ENCODE measurements at places on chromosomes 5 and 9.

GRCh38 chr5:82620957-82621600 lies 342.9 kb upstream of the RPS23 start:
- DNase-seq: peak; percentile 6

DNA sequence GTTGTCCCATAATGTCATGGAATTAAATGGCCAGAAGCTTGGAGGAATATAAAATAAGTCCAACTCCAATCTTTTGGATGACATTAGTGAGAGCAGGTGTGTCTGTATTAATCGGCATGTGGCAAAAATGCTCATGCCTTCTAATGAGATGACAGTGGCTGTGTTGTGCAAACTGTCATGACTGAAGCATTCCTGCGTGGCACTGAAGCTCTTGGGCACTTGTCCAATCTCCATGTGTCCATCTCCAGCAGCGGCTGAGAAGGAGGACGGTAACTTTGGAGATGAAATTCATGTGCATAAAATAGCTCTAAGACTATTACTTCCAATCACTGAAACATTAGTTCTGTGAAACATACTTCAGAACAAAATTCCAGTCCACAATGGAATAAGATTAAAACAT lies 697.5 kb upstream of the GRAMD2B start:
- no peak for DNase-seq

DNA sequence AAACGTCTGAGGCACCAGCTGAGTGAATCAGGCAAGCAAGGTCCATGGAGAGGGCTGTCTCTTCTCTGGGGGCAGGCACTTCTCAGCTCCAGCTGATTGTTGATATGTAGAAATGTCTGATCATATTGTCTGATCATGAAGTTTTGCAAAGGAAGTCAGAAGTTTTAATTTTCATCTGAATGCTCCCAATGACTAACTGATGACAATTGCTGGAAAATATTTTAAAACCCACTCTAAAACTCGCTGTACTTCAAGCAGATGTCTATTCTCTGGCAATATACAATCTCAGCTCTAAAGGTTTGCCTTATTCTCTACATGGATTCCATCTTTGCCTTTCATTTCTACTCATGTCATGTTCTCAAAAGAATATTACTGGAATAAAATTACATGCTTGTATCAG lies 12.7 kb downstream of the PLK2 start:
- DNase-seq: no peak

GRCh38 chr9:106964329-106964728 lies 101.4 kb downstream of the ZNF462 start:
- DNase-seq: peak; percentile 14

GRCh38 chr9:127972236-127972871 lies 8.4 kb downstream of the EEIG1 start:
- no peak for DNase-seq

DNA sequence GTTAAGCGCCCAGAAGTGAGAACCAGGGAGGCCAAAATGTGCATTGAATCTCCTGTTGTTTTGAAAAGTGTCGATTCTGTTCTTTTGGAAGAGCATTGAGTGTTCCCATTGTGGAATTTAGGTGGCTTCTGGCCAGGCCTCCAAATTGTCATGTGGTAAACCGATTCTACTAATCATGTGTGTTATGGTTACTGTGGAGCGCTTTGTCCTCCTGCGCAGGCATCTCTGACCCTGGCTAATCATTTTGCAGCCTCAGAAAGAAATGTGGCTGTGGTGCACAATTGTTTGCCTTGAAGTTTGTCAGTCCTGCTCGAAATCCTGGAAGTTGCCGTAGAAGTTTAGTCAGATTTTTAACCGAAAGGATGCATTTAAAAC lies 121.3 kb downstream of the RASGRF2 start:
- no peak for DNase-seq

- no peak for DNase-seq
Observed at GRCh38 chr9:86809759-86810367, 137.4 kb downstream of the GAS1 start.

DNA sequence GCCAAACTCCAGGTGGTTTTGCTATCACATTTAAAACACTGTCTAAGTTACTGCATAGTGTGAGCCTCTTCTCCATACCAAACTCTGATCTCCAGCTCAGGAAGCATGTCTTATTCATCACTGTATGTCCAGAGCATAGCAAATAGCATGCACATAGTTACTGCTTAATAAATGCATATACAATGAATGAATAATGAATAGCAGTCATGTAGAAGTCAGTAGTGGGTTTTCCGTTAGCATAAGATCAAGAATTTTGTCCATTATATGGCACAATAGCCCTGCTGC lies 329.4 kb downstream of the ARRDC3 start:
- no peak for DNase-seq

DNA sequence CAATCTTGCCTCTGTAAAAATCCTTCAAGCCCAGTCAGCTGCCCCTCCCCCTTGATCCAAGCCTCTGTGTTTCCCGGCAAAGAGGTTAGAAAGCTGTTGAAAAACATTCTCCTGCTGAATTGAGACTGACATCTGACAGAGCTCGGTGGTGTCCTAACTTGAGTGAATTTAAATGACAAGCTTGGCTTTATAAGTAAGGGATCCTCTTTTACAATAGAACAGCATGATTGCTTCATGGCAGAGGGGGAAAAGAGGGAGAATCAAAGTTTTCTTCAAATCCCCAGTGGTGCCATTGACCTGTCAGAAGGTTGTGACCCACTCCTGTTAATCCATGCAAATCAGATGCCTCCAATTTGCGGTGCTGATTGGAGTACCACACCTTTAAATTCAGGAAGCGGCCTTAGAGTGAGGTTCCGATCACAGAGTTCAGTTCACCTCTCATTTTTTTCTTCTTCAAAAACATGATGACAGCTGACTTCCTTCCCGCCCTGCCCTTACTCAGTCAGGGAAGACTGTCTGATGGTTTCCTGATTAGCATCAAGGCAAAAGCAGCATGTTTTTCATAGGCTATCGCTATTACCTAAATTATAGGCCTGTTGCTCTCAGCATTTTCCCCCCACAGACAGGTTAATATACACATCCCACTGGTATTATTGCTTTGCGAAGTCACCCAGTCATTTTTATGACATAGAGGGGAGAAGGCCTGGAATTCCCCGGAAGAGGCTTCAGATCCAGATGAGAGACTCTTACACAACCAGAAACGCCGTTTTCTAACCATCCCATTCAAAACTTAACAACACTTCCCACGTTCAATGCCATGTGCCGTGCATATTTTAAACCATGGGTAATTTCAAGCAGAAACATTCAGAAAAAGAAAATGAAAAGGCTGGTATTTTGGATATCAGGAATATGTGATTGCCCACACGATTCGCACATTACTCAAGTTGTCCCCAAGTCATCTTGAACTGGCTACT lies 141.4 kb downstream of the EBF1 start:
- DNase-seq: peak; percentile 1

DNA sequence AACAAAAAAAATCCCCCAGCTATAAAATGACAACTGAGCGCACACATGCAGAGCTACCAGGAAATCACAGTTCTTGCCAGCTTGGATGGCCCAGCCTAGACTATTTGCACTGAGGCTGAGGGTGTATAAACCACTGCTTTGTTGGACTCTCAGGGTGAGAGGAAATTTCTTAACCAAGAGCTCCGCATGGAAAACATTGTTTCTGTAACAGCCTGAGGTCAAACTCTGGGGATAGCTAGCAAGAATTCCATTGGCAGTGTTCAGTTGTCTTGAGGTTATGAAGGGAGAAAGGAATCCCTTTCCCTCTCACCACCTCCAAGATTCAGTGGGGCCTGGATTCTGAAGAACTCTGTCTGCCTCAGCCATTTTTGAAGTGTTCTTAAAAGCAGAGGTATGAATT lies 360.0 kb downstream of the OSTF1 start:
- no peak for DNase-seq

GRCh38 chr9:22041775-22042174 lies 32.7 kb upstream of the CDKN2B start:
- DNase-seq: no peak

- no peak for DNase-seq
Observed at GRCh38 chr9:136824496-136825225, 16.9 kb downstream of the RABL6 start.

DNA sequence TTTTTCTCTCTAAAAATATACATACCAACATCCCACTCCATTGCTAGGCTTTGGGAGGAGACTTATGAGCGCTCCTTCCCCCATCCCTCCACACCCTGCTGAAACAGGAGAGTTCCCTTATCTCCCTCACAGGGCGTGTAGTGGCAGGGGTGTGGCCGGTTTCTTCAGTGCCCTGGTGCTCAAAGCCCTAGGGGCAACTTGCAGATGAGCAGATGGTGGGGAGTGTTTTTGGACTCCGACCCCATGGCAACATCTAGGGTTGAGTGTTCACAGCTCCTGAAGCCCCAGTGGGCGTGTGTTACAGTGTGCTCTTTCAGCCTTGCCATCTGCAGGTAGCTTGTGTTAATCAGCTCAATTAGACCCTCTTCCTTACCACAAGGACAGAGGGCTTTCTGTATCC lies 409.5 kb downstream of the MAT2B start:
- no peak for DNase-seq

- no peak for DNase-seq
Observed at GRCh38 chr5:73233461-73234203, 60.6 kb downstream of the TMEM174 start.

- DNase-seq: no peak
Observed at GRCh38 chr5:133927300-133928180, 40.9 kb downstream of the C5orf15 start.

DNA sequence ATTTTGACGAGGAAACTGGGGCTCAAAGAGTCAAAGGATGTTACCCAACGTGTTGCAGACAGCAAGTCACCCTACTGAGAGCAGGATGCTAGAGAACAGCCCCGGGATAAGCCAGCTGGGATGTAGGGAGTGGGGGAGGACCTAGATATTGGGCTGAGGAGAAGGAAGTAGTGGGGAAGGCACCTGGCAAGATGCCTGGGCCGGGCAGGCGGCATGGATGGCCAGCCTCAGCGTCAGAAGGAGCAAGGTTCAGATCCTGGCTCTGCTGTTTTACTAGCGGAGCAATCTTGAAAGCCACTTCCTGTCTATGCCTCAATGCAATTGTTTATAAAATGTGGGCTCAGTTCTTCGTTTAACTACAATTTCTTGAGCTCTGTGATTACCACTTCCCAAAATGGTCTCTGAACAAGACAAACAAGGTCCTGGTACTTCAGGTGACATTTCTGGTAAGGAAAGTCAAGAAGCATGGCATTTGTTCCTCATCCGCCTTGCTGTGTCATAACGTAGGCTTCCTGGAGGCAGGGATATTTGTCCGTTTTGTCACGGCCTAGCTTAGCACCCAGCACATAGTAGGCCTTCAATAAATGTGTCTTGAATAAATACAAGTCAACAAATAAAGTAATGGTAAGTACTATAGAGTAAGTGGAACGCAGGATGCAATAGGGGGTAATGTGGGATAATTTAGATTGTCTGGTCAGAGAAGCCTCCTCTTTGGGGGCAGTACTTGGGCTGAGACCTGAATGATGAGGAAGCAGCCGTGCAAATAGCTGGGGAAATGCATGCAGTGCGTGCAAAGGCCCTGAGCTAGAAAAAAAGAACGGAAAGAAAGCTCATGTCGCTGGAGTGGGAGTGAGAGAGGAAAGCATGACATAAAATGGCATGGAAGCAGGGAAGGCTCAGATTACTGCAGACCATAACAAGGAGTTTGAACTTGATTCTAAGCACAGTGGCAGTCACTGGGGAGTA lies 70.5 kb downstream of the SMIM23 start:
- DNase-seq: no peak

DNA sequence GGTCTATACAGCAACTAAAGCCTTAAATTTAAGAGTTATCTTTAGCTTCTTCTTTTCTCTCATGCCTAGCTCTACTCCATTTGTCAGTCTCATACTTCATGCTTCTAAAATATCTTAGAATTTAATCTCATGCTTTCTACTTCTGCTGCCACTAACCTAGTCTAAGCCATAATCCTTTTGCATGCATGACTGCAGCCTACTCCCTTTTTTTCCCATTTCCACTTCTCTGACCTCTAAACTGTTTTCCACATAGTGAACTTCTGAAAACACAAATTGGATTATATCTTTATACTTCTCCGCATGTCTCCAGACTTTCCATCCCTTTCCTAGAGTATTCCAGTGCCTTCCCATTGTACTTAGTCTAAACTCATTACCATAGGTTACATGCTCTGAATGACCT lies 193.0 kb downstream of the XRCC4 start:
- no peak for DNase-seq

GRCh38 chr9:10921671-10922070 lies 308.9 kb upstream of the PTPRD start:
- DNase-seq: no peak

- no peak for DNase-seq
Observed at GRCh38 chr9:129702589-129703520, 37.4 kb downstream of the PRRX2 start.

GRCh38 chr5:100448111-100448528 lies 87.1 kb upstream of the FAM174A start:
- DNase-seq: no peak

DNA sequence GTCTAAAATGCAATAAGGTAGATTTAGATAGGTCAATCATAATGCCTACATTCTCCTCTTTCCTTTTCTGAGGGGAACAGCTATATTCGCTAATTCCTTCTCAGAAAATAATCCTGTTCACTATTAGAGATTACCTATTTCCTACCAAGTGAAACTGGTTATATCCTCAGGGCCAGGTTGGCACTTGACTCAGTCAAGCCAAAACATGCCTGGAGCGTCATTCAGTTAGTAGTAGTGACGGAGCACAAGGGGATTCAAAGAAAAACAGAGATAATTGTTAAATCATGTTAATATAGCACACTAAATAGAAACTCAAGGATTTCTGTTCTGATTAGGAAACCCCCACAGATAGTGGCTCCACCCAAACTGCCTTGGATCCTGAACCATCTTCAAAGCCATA lies 515.4 kb upstream of the PTPRD start:
- DNase-seq: no peak

DNA sequence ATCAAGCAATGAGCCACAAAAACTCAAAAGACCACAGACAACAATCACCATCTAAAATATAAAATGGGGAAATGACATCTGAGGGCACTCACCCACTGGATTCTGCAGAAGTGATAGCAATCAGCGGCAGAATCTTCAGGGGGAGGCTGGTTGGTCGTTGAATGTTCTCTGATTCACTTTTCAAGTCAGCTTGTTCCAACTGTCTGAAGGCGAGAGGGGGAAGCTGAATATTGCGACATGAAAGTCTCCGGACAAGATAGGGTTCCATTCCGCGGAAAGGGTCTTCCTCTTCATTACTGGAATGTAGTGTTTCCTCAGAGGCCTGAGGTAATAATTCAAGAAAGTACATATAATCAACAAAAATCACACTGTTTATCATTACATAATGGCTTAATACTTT lies 94.9 kb upstream of the PDE4D start:
- DNase-seq: no peak

DNA sequence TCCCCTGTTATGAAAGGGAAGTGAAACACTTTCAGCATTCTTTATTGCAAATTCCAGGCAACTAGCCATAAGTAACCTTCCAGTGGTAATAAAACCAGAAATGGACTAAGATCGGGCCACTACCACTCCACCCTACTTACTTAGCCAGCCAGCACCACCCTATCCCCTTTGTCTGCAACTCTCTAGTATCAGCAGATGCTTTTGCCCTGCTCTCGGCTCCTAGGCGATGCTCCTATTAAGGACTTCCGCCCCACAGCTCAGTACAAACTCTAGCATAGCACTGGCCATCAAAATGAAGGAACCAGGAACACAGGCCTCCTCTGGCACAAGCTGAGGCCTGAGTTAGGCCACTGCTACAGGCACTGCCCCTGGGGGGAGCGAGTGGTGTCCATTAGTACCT lies 81.2 kb downstream of the GLDC start:
- DNase-seq: no peak

GRCh38 chr9:132410642-132411041 lies 631 bp downstream of the CFAP77 start:
- DNase-seq: peak; percentile 6

GRCh38 chr5:173573126-173573960 lies 43.1 kb downstream of the BOD1 start:
- DNase-seq: peak; percentile 74

Measured in activated CD4-positive, alpha-beta T cell treated with anti-CD3 and anti-CD28 coated beads, Interleukin-2, Interleukin-6, amounts not matched to agents 100 ng/mL and 50 ng/mL, durations not matched to agents 16 hours and 8 hours (primary cell).